ENCODE measurements at places on chromosomes 7 and 10.

DNA sequence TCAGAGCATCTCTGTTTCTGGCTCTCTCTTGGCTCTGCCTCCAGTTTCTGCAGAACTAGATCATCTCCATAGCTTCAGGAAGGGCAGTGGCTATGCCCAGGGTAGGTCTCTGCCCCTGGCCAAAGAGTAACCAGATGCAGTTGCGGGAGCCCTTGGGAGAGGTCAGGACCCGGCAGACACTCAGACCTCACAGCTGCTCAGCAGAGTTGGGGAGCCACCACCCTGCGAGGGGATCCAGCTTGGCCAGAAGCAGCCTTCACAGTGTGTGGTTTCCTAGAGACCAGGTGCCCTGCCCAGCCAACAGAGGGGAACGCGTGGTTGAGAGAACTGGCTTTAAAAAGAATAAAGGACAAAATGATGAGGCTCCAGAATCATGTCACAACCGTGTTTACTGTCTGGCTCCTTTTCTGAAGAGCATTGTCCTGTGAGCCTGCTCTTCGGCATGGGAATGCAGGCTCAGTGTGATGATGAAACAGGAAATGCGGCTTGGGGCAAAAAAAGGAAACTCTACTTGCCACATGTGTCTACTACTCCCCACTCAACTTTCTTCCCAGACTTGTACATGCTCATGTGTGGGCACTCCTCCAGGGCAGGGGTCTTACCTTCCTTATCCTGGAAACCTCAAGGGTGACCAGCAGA lies 243.1 kb downstream of the INHBA start:
- no peak for DNase-seq

GRCh38 chr10:6182454-6183098 lies 20.2 kb upstream of the PFKFB3 start:
- no peak for DNase-seq

DNA sequence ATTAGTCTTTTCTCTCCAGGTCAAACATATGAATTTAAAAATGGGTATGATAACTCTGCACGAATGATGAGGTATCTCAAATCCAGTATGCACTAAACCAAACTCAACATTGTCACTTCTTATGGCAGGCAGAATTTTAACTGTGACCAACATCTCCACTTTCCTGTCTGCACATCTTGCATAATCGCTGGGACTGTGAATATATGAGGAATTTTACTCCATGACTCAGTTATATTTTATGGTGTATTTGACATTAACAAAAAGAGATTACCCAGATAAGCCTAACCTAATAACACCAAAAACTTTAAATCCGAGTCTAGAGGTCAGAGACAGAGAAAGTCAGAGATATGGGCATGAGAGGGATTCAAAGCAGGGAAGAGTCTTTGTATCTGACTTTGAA lies 454.5 kb upstream of the SEMA3D start:
- no peak for DNase-seq

DNA sequence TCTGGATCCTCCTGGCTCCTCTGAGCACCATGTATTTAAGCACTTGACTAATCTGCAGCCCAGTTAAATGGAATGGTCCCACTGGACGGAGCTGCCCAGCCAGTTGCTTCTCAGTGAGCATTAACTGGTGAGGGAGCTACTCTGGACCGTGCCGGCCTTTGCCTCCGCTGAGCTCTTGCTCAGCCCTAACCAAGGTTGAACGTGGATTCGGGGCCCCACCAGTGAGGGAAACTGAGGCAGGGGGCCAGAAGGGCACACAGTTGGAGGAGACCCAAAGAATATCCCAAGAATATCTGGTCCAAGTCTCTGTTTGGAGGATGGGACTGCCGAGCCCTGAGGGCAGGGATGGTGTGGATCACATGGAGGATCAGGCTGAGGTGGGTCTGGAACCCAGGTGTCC lies 13.7 kb downstream of the ADCYAP1R1 start:
- DNase-seq = no peak

All from activated CD8-positive, alpha-beta T cell treated with anti-CD3 and anti-CD28 coated beads, Interleukin-2, amount 10 ng/mL, durations not matched to agents 7 days and 5 days (primary cell).